ENCODE measurements at places on chromosomes 5 and 9.

GRCh38 chr9:14366076-14366475 is 52.1 kb upstream of the NFIB start:
- peak; percentile 98 for DNase-seq

GRCh38 chr9:92534204-92534603 is 1.6 kb downstream of the ECM2 start:
- no peak for DNase-seq

- peak; percentile 57 for DNase-seq
Observed at GRCh38 chr9:72292256-72292682, 72.7 kb downstream of the ZFAND5 start.

GRCh38 chr5:134911285-134912206 is 6.6 kb downstream of the PCBD2 start:
- DNase-seq = peak; percentile 27

GRCh38 chr9:37543468-37543867 is 32.7 kb downstream of the FBXO10 start:
- no peak for DNase-seq

- no peak for DNase-seq
Observed at GRCh38 chr5:33330426-33330825, 110.3 kb upstream of the TARS1 start.

- DNase-seq = no peak
Observed at GRCh38 chr9:134868751-134869553, 11.7 kb upstream of the FCN2 start.

DNA sequence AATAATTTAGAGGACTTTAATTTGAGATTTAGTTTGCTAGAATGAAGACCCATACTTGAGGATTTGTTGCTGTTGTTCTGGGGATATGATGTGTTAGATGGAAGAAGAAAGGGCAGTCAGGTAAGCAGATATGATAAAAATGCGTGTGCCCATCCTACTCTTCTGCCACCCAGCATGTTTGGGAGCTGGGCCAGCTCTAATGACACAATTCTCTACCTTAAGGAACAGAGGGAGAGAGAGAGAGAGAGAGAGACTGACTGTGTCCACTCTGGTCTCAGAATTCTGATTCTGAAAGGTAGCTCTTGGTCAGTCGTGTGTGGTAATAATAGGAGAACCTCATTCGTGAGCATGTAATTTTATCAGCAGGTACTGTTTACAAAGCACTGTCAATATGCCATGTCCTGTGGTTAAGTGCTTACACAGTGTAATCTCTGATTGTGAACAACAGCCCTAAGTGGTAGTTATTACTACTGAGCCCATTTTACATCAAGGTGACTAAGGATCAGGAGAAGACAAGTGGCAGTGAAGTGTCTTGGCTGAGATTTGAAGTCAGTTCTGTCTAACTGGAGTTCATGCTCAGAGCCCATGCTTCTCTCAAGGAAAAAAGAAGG is 307.4 kb upstream of the SEMA6A start:
- DNase-seq = no peak

DNA sequence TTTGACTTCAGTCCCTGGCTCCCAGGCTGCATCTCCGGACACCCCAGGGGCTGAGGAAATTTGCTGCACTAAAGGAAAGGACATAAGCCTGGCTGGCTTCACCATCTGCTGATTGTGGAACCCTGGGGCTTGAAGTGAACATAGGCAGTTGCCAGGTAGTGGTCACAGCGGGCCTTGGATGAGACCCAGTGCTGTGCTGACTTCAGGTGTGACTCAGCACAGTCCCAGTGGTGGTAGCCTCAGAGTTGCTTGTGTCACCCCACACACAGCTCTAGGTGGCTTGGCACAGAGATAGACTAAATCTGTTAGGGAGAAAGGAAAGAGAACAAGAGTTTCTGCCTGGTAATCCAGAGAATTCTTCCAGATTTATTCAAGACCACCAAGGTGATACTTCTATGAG is 36.1 kb upstream of the RUSC2 start:
- no peak for DNase-seq

DNA sequence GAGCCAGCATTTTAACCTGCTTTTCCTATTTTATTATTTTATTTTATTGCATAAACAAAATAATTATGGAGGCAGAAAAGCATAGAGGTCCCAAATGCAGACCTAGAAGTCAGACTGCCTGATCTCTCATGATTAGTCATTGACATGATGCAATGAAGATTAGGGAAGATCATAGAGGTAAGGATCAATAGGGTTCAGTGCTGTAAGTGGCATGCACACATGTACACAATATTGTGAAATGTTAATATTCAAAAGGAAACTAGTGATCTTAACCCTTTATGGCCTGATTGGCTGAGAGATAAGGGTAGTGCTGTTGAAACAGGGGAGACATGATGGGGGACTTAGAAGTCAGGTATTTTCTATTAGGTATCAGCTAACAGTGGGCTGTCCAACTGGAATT is 1.1 kb upstream of the FRRS1L start:
- no peak for DNase-seq

GRCh38 chr9:94643176-94643575 is 3.9 kb upstream of the FBP1 start:
- no peak for DNase-seq

GRCh38 chr9:107740088-107740980 is 250.8 kb upstream of the KLF4 start:
- peak; percentile 43 for DNase-seq

DNA sequence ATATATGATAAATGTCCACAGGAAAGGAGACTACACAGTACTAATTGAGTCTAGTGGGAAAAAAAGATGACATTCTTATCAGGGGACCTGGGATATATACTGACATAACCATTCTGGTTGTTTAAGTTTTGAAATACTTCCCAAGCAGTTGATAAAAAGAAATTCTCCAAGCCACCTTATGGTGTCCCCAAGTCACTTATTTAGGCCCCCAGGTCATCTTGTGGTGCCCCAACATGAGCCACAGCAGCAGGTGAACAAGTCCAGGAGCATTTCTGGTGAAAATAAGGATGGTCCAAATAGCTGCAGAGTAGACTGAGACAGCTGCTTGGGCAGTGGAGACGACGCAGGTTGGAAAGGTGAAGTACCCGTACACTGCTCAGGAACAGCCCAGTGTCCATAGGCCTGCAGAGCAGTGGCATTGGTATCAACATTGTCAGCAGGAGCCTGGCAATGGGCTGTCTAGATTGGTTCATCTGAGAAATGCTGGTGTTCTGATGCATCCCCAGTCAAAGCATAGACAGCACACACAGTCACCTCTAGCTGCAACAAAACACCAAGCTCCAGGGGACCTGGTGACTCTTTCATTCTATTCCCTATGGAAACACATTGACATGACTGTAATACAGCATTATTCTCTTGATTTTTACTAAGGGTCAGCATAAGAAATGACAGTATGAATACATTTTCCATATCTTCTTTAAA is 430.6 kb downstream of the NR2F1-AS1 start:
- DNase-seq = no peak

GRCh38 chr5:57447658-57448057 is 35.0 kb downstream of the ACTBL2 start:
- peak; percentile 88 for DNase-seq

- DNase-seq = peak; percentile 53
Observed at GRCh38 chr5:69271376-69271775, 36.7 kb downstream of the CDK7 start.

- DNase-seq = peak; percentile 49
Observed at GRCh38 chr9:124800306-124801259, 23.6 kb downstream of the OLFML2A start.
